Breast epithelium (tissue), 4 donors: ENCODE measurements at places on chromosomes 11 and 22.

- no peaks in the 10 kb centered on the region for H3K27me3 ChIP-seq
- no peak overlapping the region for H3K4me3 ChIP-seq
- H3K36me3 ChIP-seq, result no peaks in the 10 kb centered on the region
- no peak for DNase-seq
- no peak overlapping the region for H3K27ac ChIP-seq
- H3K4me1 ChIP-seq, result no peaks in the 10 kb centered on the region
These were observed 17.2 kb upstream of the CARD18 start for GRCh38 chr11:105156720-105157119.

DNA sequence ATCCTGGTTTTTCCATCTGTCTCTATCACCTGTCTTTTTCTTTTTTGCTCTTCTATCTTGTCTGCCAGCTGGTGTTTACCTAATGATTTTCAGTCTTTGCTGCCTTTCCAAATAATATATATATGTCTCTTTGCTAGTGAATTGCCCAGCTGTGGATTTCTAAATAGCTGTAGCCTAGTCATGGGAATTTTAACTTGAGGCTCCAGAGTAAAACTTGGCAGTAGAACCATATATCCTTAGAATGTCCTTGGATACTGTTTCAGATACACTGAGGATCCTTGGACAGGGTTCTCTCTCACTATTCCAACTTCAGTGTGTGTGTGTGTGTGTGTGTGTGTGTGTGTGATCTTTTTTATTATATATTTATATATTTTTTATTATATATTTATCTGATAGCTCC lies 2285.3 kb downstream of the LRRC4C start:
- DNase-seq, result no peak
- H3K27ac ChIP-seq, result no peak overlapping the region
- no peak overlapping the region for H3K4me3 ChIP-seq
- H3K36me3 ChIP-seq, result no peaks in the 10 kb centered on the region
- H3K4me1 ChIP-seq, result no peaks in the 10 kb centered on the region

- no peak for DNase-seq
- no peak overlapping the region for H3K27ac ChIP-seq
- H3K4me3 ChIP-seq, result no peak overlapping the region
- H3K4me1 ChIP-seq, result no peaks in the 10 kb centered on the region
- H3K27me3 ChIP-seq, result no peaks in the 10 kb centered on the region
- H3K36me3 ChIP-seq, result no peaks in the 10 kb centered on the region
These were observed 8.9 kb upstream of the PTPRJ start for GRCh38 chr11:47971501-47971900.

GRCh38 chr11:70550456-70551195 lies 152.3 kb downstream of the CTTN start:
- H3K36me3 ChIP-seq, result no peaks in the 10 kb centered on the region
- H3K4me1 ChIP-seq, result no peaks in the 10 kb centered on the region
- H3K4me3 ChIP-seq, result no peak overlapping the region

- no peak for DNase-seq
- no peaks in the 10 kb centered on the region for H3K4me1 ChIP-seq
- no peak overlapping the region for H3K27ac ChIP-seq
- no peaks in the 10 kb centered on the region for H3K36me3 ChIP-seq
- H3K4me3 ChIP-seq, result no peak overlapping the region
- H3K27me3 ChIP-seq, result no peaks in the 10 kb centered on the region
These were observed 43.3 kb downstream of the CYB5R2 start for GRCh38 chr11:7630002-7630401.
